Stimulated activated CD8-positive, alpha-beta memory T cell treated with anti-CD3 and anti-CD28 coated beads, Interleukin-7, amount 100 ng/mL, for 1 hour (primary cell): ENCODE measurements at places on chromosomes 2 and 18.

- no peak for DNase-seq
Observed at GRCh38 chr2:174511580-174512260, 24.9 kb upstream of the GPR155 start.

GRCh38 chr2:172100080-172100934 is 2.4 kb downstream of the DLX2 start:
- DNase-seq: no peak

DNA sequence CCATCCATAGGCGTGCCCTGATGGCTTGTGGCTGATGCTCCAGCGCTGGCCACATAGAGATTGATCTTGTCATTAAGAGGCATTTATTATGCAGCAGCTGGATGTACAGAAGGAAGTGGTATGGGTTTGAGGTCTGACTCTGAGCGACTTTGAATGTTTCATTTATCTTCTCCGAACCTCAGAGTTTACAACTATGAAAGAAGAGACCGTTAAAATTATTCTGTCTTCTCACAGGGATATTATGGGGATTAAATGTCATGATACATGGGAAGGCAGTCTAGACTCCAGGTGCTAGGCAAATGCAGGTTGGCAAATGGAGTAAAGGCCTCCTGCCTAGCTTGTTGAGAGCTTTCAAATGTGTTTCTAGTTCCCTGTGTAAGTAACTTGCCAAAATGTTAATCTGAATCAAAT is 30.3 kb downstream of the MOGAT1 start:
- DNase-seq: no peak

- DNase-seq: no peak
Observed at GRCh38 chr18:62776024-62776570, 60.8 kb downstream of the PHLPP1 start.

- no peak for DNase-seq
Observed at GRCh38 chr2:102271844-102272243, 39.5 kb upstream of the IL1RL1 start.

GRCh38 chr2:237873897-237874551 is 14.6 kb downstream of the RAMP1 start:
- DNase-seq: no peak

GRCh38 chr2:241053576-241054251 is 48.4 kb downstream of the MTERF4 start:
- DNase-seq: no peak

- no peak for DNase-seq
Observed at GRCh38 chr2:37189452-37190153, 1.1 kb upstream of the SULT6B1 start.

- no peak for DNase-seq
Observed at GRCh38 chr2:118968042-118968441, 26.0 kb downstream of the MARCO start.

GRCh38 chr2:30940839-30941238 is 133.6 kb upstream of the CAPN13 start:
- DNase-seq: no peak

GRCh38 chr2:26691881-26692278 is 642 bp upstream of the KCNK3 start:
- DNase-seq: no peak

DNA sequence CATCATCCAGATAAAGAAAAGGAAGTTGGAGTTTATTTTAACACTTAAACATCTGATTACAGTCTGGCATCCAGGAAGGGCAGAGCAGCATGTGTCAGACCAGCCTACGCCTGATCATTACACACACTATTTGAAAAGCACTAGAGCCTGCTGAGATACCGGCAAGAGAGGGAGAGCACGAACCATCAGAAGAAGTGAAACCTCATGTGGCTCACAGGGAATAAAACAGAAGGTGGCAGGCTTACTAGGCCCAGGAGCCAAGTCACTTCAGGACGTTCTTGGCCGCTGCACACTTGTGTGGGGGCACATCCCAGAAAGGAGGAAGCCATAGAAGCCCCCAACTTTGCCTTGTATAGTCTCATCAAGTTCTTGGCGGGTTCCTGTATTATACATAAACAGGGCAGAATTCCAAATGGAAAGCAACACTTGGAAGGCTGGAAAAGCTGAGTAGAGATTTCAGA is 105.5 kb downstream of the UGGT1 start:
- no peak for DNase-seq

- no peak for DNase-seq
Observed at GRCh38 chr18:63410792-63411191, 11.5 kb downstream of the VPS4B start.

DNA sequence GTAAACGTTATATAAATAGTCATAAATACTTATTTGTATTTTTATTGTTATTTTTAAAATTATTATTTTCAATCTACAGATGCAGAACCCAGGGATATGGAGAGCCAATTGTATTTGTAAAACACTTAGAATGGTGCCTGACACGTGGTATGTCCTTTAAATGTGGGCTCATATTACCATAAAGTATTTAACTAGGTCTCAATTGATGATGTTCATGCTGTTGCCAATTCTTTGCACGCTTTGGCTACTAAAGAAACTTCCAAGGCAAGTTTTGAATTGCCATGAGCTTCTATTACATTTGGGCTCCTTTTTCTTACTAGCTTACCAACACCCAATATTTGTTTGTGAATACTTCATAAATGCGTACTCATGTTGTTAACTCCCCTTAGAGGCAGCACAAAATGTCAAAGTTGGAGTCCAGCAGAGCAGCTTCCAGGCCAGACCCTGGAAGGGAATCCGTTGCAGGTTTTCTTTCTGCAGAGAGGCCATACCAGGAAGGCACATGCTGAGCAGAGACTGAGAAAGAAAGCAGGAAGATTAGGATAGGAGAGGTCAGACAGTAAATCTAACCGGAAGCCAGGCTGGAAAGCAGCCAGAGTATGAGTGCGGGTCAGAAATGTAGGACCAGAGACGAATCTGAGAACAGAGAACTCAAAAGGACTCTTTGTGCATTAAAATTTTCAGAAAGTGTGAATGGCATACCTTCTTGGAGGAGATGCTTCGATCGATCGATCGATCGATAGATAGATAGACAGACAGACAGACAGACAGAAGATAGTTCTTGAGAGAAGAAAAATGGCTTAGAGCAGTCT is 4.2 kb upstream of the NOSTRIN start:
- DNase-seq: no peak

GRCh38 chr2:148907085-148907785 is 32.2 kb downstream of the KIF5C start:
- DNase-seq: no peak

DNA sequence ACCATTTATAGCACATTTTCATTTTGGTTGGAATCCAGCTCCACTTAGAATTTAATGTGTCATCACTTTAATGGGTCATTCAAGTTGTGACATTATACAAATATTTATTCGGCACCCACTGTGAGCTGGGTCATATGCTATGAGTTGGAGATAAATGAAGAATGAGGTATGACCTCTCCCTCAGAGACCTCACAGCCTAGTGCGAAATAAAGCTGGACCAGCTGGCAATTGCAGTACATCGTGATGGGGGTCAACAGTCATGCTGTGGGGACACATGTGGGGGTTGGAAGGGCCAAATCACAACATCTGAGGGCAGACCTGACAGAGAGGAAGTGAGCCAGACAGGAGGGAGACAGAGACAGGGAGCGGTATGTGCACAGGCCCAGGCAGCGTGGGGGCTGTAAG is 175.4 kb downstream of the MAIP1 start:
- DNase-seq: no peak

DNA sequence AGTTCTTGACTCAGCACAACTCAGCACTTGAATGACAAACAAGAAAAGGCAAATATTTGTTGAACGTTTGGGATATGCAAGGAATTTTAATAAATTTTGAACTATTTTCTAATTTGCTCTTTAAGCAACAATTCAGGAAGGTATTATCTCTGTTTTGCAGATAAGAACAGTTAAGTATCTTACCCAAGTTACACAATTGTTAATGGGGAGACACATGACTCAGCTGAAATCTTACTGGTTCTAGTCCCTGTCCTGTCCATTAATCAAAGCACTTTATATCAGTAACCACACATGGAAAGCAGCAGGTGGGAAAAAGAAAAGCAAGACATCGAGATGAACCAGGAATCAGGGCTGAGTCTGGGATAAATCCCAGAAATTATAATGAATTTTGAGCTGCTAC is 493.9 kb upstream of the PIK3C3 start:
- no peak for DNase-seq

DNA sequence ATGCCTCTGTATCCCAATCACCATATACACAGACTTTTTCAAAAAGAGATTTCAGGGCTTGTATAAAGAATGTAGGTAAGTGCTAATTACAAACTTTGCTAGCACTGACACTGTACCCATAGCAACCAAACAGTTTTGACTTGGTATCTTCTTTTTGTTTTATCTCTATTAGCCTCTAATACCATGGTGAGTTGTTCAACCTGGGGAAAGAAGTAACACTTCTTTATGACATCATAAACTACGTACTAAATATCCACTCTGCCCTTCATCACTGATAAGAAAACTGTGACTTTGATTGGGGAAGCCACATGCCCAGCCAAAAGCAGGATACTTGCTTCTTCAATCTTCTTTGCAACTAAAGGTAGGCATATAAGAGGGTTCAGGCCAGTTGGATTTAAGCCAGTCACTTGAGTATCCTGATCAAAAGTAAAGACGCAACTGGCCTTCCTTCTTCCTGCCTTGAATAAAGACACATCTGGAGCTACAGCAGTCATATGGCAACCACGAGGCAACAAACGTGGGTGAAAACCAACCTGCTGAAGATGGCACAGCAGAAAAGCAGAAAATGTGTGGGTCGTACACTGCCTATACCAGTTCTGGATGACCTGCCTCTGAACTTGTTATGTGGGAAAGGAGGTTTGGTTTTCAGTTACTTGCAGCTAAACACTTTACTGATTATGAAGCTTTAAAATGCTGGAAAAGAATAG is 16.4 kb downstream of the THADA start:
- DNase-seq: no peak

DNA sequence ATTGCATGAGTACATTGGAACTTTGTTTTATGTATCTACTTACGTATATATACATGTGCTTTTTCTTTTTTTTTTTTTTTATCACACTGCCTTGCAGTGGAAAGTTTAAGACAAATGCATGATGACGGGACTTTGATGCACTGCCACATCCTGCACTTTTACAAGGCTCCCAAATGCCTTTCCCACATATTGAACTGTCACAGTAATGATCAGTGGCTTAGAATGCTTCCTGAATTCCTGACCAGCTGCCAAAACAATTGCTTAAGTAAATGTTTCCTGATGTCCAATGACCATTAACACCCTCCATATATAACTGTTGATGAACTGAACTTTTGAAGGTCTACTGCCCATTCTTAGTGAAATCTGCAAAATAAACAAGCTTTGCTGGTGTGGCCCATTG is 60.2 kb downstream of the LYPD6B start:
- no peak for DNase-seq

DNA sequence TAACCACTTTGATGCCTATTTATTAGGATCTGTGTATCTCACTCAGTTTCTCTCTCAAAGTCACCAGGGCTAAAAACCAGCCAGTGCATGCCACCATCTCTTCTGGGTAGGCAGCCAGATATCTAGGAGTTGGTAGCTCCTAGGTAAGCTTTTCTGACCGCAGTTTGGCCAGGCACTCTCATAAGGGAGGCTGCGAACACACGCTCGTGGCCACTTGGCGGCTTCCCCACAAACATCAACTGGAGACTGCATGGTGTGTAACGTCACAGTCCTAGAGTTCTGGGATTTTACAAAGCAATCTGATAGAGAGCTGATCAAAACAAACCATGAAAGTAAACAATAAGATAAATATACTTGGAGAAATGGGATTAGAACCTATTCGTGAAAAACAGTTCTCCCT is 424.3 kb upstream of the ACVR2A start:
- DNase-seq: no peak

DNA sequence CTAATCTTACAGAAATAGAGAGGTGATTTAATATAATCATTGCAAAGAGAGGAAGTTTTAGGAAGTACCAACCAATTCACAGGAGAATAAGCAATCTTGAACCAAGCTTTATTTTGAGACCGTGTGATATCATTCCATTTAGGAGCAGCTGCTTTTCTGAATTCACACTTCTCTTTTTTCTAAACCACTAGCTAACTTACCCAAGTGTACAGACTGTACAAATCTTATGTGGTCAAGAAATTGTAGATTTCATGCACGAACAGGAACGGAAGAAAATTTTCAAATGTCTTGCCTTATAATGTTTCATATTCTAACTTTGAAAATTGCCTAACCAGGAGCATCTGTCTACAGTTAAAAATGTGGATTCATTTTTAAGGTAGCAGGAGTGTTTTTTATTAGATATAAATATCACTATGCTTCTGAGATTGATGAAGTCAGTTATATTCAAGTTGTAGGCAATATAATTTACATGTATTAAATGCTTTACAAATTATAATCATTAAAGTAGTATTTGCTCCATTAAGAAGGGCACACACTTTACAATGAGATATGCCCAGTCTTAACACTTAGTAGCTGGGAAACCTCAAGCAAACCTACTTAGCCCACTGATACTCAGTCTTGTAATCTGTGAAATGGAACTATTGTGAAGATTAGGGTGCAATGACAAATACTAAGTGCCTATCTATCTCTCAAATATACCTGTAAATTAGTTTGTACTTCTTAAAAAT is 302.2 kb upstream of the STON1 start:
- no peak for DNase-seq

- DNase-seq: no peak
Observed at GRCh38 chr2:216519154-216519762, 20.6 kb downstream of the RPL37A start.

- no peak for DNase-seq
Observed at GRCh38 chr2:175463589-175464310, 282.2 kb upstream of the ATP5MC3 start.

DNA sequence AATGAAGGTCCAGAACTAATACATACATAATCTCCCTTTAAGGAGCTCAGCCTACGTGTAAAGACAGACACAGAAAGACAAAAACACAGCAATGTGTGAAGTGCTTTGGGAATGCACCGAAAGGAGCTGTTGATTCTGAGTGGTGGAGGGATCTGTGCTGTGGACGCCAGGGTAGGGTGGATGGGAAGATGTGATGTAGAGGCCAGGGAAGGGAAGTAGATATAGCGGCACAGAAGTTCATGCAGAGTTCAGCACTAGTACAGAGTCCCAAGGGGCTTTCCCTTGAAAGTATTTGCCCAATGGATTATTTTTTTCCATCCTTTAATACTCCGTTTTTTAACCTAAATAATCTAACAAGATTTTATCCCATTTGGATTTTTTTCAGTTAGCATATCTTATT is 32.1 kb upstream of the DOCK10 start:
- no peak for DNase-seq

- no peak for DNase-seq
Observed at GRCh38 chr2:113341191-113341869, 62.6 kb upstream of the PAX8 start.

- DNase-seq: no peak
Observed at GRCh38 chr2:97966545-97967215, 29.1 kb downstream of the TMEM131 start.

DNA sequence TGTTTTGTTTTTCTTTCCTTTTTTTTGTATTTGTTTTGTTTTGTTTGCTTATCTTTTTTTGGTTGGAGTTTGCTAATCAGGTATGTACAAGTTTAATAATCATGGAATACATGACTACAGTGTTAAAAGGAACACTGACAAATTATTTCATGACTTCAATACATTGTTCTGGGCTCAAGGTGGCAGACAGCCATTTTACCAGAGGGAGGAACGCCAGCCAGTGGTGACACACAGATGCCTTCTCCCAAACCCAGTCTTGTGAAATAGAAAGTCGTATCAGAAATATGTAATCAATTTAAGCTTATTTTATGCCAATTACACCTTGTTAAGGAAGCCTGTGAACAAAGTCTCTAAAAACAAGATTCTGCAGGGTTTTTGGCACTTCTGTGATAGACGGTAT is 264.0 kb upstream of the EPHA4 start:
- DNase-seq: no peak
